ENCODE measurements at places on chromosomes 6 and 20.

DNA sequence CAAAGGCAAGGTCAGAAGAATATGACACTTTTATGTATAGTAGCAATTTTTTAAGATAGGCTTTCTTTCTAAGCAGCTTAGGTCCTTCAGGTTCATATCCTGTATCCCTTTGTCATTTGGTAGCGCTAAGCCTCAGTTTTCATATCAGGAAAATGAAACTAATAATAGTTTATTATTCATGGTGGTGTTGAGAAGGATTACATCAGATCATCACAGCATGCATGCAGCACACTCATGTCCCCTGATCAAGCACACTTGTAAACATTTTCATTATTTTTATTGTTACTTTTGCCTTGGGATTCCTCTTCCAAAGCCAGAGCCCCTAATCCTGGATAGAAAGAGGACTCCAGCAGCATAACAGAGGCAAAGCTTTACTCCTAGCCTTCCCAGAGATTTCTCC lies 70.2 kb upstream of the ADGRF1 start:
- DNase-seq = no peak

GRCh38 chr20:6075428-6076219 lies 21.8 kb upstream of the LRRN4 start:
- DNase-seq = no peak

GRCh38 chr6:45388328-45388727 lies 10.6 kb upstream of the SUPT3H start:
- peak; percentile 59 for DNase-seq

- DNase-seq = no peak
Observed at GRCh38 chr6:14882394-14883026, 363.4 kb upstream of the JARID2 start.

DNA sequence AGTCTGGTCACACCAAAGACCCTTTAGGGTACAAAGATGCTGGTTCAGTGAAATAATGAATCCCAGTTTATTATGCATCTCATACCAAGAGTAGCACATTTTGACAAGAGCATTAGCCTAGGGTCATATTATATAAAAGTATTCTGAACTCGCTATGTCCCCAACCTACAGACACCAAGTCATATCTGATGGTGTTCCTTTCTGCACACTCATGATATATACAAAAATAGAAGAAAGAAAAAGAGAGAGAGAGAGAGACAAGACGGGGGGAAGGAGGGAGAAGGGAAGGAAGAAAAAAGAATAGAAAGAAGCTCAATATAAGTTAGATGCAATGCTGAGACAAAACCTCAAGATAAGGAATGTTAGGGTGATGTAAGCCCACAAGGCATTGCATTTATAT lies 131.1 kb downstream of the DST start:
- DNase-seq = no peak

DNA sequence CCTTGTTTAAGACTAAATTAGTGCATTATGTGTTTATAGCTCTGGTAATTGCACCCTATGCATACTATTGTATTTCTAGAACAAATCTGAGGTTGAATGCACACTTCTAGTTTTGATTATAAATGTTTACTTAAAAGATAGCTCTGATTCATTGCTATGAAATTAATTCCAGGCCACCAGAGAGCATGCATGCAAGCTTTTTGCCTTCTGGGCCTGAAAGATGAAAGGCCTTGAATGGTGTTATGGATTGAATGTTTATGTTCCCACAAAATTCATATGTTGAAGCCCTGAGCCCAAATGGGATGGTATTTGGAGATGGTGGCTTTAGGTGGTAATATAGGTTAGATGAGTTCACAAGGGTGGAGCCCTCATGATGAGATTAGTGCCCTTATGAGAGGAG lies 695.0 kb upstream of the MAP3K7 start:
- DNase-seq = no peak

- no peak for DNase-seq
Observed at GRCh38 chr20:17507032-17507431, 24.1 kb downstream of the BFSP1 start.

DNA sequence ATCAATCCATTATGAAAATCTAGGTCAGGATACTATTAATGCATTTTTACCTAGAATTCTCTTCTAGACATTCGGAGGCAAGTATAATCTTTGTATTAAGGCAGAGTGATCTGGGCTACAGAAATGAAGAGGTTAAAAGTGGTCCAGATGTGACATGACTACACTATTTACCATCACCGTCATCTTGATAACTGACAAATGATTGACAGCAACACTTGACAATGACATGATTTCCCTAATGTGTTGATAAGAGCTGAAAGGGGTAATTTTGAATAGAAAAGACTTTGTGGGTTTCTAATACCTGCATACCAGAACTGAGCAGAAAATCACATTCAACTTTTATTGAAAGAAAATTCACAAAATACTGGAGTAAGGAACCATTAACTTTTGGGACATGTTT lies 718.9 kb upstream of the MAP3K7 start:
- no peak for DNase-seq

DNA sequence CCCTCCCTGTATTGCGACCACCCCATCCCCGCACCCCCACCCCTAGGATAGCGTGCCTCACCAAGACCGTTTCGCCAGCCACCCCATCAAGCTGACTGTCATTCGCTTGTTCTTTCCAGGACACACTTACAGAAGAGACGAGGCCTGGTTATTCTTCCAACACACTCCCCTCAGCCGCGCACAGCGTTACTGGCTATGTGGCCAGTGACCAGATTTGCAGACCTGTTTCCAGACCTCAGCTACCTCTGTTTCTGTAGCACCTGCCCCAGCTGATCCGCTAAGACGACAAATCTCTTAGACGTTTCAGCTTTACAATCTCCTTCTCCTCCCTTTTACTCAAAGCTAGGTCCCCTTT lies 26.1 kb downstream of the HLA-F start:
- DNase-seq = no peak

DNA sequence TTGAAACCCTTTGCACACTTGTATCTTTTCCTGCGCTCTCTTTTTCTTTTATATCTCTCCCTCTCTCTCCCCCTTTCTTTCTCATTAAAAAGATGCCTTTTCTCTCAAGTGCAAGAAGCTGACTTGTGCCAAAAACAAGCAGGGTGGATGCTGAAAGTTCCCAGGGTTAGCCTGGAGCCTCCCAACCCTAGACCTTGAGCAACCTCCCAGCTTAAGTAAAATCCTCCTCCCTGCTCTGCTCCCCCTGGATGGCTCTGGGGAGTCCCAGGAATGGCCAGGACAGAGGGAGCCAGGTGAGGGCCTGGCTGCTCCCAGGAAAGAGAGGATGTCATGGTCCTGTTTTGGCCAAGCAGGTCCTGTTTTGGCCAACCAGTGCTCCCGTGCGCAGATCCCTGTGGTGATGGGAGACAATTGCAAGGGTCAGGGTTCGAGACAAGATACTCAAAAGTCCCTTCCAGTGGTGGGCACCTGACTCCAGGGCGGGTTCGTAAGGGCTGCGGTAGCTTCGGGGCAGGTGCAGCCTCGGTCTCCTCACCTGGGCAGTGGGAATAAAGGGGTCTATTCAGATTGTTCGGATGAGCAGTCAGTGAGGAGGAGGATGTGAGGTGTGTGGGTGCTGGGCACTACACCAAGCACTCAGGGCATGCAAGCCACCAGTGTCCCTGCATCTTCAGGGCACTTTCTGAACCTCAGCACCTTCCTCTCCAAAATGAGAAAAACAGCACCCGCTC lies 49.4 kb downstream of the EYA2 start:
- no peak for DNase-seq

DNA sequence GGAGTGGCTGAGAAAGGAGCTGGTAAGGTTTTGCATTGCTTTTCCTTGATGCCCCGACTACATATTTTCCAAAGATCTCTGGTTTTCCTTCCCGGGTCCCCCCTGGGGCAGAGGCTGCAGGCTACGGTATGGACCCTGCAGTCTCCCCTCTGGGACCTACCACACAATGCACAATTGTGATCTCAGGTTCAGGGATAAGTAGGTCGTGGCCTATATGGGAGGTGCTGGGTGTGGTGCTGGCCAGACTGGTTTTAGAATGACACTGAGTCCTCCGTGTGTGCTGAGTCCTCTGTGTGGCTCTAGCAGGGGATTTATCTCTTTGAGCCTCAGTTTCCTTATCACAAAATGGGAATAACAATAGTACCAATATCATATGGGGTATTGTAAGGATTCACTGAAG lies 376 bp downstream of the C20orf202 start:
- no peak for DNase-seq

DNA sequence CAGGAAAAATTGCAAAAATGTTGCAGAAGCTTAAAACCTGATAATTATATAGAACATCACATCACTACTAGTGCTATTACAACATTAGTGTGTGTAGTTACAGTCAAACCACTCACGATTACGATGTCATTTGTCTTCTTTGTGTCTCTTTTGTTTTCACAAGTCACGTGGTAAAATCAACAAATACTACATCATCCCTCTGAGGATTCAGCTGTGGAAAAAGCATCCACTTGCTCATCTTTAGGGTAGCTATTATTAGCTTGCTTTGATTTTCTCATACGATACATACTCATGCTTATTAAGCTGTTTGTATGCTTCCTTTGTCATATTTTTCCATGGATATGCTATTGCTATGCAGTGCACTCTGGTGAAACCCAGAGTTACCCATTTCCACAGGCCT lies 22.2 kb upstream of the ATXN1 start:
- peak; percentile 47 for DNase-seq

- no peak for DNase-seq
Observed at GRCh38 chr6:12314751-12315150, 24.6 kb downstream of the EDN1 start.

- no peak for DNase-seq
Observed at GRCh38 chr6:71388068-71388744, 99.6 kb downstream of the OGFRL1 start.

DNA sequence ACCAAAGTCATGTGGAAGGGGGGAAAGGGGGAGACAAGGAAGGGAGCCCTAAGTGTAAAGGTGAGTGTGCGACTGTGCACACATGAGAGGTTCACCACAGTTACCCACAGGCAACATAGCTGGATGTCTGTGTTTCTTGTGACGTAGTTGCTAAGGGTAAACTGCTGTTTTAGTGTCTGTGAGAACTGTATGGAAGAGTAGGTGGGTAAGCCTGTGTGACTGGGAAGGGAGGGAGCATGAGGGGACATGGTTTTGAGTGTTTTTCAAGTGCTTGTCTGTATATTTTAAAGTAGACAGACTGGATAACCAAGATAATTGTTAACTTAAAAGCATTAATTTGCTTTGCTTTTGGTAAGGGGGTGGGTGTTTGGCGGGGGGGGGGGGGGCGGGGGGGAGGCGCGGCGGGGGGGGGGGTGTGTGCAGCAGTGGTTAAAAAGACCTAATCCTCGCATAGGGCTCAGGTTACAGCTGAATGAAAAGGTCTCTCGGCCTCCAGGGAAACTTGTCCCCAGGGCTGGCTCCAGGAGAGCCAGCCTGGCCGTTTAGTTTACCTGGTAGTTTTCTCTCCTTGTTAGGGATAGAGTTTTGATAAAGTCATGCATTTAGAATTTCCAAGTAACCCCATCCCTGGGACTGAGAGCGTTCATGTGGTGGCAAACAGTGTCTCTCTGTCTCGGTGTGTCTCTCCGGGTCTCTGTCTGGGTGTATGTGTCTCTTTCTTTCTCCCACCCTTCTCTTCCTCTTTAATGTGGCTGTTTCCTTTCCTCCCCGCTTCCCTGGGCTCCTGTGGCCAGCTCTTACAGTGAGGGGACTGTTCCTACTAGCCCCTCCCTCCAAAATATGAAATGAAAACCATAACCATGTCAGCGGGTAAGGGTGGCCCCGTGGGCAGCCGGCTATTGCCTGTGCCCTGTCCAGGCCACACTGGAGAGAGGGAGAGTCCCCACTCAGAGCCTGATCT lies 3.4 kb downstream of the SCUBE3 start:
- no peak for DNase-seq

GRCh38 chr20:47506335-47506734 lies 4.6 kb downstream of the NCOA3 start:
- DNase-seq = no peak

DNA sequence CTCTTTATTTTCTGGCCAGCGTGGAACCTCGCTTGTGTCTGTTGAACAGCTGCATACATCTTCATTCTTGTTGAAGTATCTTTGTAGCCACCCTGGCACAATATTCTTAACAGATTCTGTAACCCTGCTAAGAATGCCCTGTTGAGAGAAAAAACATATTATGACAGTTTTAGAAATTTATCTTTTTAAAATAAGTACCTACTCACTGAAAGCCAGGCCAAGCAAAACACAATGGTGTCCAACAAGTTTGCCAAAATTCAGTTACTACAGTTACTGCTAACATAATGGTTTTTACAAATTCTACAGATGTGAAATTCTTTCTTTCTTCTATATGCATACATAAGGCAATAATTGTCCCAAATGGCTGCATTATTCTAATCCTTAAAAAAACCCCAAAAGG lies 18.2 kb downstream of the NUP153 start:
- DNase-seq = no peak

GRCh38 chr6:34958734-34959133 lies 69.7 kb downstream of the ANKS1A start:
- no peak for DNase-seq

DNA sequence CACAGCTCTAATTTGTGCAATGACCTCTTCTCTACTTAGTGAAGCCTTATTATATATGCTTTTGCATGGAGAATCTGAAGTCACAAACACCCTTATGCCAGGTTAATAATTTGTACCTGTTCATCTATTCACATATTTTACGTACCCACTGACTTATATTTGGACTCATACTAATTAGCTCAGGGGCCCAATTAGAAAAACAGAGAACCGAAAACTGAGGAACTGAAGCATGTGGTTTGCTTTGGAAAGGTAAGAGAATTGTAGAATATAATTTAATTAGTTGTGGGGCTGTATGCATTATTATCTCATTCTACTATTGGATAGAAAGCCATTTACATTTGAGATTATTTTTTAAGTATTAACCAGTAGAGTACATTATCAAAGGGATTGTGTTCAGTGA lies 805.9 kb upstream of the CITED2 start:
- DNase-seq = no peak

- no peak for DNase-seq
Observed at GRCh38 chr20:41047279-41047974, 18.8 kb downstream of the TOP1 start.

DNA sequence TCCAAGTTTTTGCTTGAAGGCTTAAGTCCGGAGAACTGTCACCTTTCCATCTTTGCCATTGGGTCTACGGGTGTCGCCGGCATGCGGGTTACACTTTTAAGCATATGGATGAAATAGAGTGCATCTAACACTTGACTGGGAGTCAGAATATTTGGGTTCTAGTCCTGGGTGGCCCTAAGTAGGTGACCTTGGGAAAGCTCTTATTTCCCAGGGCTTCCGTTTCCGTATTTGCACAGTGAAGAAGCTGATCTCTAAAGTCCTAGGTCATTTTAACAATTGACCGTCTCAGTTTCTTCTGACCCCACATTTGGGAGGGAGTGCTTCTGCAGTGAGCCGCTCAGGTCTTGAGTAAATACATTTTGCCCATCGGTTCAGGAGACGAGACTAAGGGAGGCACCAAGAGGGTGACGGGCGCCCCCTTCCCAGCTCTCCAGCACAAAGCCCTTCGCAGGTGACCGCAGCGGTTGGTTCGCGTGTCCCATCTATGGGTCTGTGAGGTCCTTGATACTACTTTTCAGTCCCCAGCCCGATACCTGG lies 651 bp upstream of the BLTP3A start:
- DNase-seq = peak; percentile 16

DNA sequence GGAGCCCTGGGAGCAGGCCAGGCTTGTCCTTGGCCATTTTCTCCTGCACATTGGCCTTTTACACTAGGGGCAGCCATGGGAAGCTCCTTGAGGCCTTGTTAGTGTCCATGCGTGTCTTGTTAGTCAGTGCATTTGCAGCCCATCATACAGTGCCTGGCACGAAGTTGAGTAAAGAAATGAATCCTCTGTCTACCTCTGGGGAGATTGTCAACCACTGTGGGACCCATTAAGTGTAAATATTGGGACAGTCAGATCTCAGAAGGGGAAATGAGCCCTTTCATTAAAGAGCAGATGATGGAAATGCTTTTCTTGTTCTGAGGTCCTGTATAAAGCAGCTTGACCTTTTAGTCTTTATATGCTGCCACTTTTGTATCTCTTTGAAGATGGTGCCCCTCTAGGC lies 33.9 kb downstream of the SOBP start:
- no peak for DNase-seq
